MG63 (cell line): ENCODE measurements at places on chromosomes 1 and 21. TPM values are rescaled to one million over a fixed set of nuclear protein-coding genes. Genes with fewer than 3 reads are reported as not detected.

- peak; percentile 94 for DNase-seq
These were observed 14.4 kb upstream of the ERVH48-1 start for GRCh38 chr21:42939582-42940413.

GRCh38 chr1:1759456-1760344, 18.6 kb downstream of the NADK start:
- no peak for DNase-seq

GRCh38 chr1:192587386-192588266, 12.1 kb downstream of the RGS1 start:
- no peak for DNase-seq

DNA sequence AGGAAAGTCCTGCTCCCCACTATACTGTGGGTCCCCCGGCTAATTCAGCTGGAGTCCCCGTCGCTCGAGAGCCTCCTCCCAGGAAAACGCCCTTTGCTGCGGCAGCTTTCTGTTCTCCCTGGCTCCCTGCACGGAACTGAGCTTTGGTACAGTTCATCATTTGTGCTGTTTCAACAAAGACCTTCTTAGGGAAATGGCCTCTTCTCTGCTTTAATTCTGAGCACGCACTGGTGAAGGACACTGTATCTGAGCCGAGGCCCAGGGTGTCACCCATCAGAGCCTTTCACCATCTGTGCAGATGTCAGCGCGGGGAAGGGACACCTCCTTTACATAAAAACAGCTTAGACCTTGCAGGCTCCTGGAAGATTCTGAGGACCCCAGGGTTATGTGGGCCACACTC, 13.5 kb upstream of the PEX10 start:
- DNase-seq, result no peak

DNA sequence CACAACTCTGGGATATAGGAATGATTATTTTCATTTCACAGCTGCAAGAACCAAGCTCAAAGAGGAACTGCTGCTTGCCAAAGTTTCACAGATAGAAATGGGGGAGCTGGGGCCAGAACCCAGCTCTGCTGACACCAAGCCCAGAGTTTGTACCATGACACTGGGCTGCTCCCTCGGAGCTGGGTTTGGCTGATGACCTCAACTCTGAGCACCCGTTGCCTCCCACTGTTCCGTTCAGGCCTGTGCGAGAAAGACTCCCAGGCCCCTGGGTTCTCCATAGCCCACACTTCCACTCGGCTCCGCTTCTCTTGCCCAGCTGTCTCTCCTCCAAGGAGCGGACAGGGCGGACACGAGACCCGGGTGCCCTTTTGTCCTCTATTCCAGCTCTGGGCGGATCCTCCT, 55.2 kb downstream of the NGF start:
- no peak for DNase-seq

The TRNP1 gene
- total RNA-seq, result 4.7 and 8.8 TPM in 2 replicates

DNA sequence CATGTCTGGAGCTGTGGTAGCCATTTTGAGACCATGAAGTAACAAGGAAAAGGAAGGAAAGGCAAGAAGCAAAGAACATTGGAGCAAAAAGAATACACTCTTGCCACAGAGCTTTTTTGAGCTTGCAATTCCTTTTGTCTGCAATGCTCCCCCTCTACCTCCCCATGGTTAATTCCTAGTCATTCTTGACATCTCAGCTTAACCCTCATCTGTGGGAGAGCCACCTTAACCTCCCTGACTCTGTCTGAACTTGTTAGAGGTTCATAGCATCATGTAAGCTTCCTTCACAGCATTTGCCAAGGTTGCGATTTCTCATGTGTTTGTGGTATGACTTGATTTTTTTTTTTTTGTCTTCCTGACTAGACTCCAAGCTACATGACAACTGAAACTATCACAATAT, 564.1 kb upstream of the PLXNA2 start:
- no peak for DNase-seq

GRCh38 chr1:211828584-211829342, 1.8 kb downstream of the LPGAT1 start:
- DNase-seq, result no peak

The LIN9 gene
- 12.3 and 13.9 TPM in 2 replicates for total RNA-seq

The HSD3B1 gene
- total RNA-seq, result not detected in 2 replicates

The PDZK1 gene
- not detected in 2 replicates for total RNA-seq

DNA sequence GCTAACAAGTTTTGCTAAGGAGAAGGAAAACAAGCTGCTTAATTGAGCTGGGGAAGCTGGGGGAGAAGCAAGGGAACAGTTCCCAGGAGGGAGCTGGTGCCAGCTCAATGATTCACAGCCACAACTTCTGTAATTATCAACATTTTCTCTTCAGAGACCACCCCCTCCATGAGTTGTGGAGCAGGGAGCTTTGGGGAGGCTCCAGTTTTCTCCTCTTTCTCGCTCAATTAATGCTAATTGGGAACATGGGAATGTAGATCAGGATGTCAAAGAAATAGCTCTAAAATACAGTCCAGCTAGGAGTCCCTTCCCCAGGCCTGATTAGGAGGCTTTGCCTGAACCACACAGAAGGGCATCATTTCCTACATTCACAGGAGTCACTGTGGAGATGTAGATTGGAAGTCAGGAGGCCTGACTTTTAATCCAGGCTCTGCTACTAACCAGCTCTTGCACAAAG, 12.1 kb upstream of the MNDA start:
- DNase-seq, result no peak

GRCh38 chr1:206792939-206793607, 20.8 kb upstream of the IL10 start:
- DNase-seq, result no peak

The RPTN gene
- not detected in 2 replicates for total RNA-seq

The GUCA2A gene
- not detected in 2 replicates for total RNA-seq

The AADACL4 gene
- not detected in 2 replicates for total RNA-seq

DNA sequence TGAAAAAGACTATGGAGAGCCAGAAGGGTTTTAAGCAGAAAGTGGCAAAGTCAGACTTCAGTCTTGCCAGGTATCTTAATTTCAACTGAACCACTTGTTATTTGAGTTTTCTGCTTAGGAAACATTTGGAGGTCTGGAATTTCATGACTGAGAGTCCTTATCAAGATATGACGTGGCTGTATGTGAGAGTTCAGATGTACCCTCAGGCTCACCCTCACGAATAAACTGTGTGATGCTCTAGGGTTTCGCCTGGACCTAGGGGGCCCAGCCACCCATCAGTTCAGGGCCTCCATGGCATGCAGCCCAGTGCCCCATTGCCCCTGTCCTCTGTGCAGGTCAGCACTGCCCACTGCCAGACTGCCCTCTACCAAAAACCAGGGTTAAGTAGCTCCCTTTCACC, 30.6 kb upstream of the TADA1 start:
- no peak for DNase-seq

The PRDM16 gene
- 0.95 TPM in 1 of 2 replicates, not detected in the other for total RNA-seq

DNA sequence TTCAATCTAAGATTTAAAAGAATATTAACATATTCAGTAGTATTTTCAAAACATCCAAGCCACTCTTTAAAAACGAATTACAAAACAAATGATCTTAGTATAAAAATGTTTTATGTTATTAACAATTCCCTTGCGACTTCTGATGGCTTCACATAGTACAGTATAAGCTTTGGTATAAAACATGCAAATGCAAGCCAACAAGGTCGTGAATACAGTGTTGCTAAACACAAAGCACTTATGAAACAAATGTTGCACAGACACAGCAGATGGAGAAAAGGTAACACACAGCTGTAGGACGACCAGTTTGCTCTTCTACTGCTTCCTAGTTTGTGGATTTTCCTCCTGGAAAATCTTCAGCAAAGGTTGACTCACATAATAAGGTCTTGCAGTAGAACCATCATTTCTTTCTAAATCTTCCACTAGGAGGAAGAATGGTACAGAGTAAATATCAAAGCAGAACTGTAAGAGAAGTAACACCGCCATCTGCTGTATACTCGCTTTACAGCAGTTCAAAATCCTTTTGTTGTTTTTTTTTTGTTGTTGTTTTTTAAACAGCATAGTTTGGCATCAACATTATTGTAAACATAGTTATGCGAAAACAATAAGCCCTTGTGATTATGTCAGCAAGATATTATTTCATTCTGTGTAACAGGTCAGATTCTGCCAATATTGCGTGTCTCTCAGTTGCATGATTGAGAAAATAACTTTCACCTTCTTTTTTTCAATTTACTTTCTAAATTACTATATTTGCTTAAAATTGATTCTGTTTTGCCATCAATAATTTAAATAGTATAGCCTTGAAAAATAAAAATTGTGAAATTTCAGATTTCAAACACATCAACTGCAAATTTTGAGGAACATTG, 69.5 kb downstream of the LHX8 start:
- no peak for DNase-seq

DNA sequence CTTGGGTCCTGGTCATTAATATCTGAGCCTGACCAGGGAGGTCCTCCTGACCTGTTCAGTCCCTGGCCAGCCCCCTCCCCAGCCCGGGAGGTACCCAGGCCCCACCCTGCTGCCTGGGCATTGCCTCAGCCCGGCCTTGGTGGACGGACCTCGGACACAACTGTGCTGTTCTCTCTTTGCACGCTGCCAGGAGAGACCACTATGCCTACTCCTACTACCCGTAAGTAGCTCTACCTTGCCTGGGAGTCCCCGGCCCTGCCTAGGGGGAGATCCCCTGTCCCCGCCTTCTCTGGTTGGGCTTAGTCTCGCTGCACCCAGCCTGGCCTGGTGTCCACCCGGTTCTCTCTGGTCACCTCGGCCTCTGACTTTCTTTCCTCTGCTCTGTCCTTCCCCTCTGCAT, 53.2 kb downstream of the PTPRU start:
- DNase-seq, result no peak

The LCE2B gene
- not detected in 2 replicates for total RNA-seq

GRCh38 chr1:159076438-159077119, at the start of gene AIM2:
Gene AIM2 (minus strand): TSS chr1:159076766. CDS start chr1:159073499, 3,267 bp downstream.
- DNase-seq, result no peak

GRCh38 chr21:41967708-41968107, 13.9 kb upstream of the C2CD2 start:
- DNase-seq, result no peak

The C1orf116 gene
- 0.26 TPM in 1 of 2 replicates, not detected in the other for total RNA-seq

DNA sequence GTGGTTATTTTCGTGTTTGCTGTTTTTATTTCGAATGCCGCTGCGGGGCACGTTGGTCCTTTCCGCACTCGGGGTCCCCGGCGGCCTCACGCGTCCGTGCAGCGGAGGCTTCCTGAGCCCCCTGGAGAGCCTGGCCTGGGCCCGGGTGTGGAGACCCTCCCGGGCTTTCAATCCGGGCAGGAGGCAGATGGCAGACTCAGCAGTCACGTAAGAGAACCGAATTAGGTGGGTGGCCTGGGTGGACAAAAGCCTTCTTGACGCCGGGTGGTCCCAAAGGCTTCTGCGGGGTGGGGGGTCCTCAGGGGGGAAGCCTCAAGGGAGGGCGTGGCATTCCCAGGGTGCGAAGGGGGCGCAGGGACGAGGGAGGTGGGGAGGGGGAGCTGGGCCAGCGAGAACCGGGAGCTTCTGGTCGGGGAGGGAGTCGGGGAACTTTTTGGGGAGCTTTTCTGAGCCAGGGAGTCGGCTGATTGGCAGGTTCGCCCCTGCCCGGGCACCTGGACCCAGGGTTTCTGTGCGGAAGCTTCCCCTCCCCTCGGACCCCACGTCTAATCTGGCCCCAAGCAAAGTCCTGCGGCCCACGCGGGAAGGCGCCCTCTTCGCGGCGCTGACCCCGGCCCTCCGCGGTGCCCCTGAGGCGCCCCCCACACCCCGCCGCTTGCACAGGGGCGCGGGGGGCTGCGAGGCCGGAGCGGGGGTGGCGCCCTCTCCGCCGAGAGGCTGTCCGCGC, 1.3 kb upstream of the HES4 start:
- peak; percentile 38 for DNase-seq
